ENCODE measurements at places on chromosomes 7 and 10. TPM values are rescaled to one million over a fixed set of nuclear protein-coding genes. Genes with fewer than 3 reads are reported as not detected.

DNA sequence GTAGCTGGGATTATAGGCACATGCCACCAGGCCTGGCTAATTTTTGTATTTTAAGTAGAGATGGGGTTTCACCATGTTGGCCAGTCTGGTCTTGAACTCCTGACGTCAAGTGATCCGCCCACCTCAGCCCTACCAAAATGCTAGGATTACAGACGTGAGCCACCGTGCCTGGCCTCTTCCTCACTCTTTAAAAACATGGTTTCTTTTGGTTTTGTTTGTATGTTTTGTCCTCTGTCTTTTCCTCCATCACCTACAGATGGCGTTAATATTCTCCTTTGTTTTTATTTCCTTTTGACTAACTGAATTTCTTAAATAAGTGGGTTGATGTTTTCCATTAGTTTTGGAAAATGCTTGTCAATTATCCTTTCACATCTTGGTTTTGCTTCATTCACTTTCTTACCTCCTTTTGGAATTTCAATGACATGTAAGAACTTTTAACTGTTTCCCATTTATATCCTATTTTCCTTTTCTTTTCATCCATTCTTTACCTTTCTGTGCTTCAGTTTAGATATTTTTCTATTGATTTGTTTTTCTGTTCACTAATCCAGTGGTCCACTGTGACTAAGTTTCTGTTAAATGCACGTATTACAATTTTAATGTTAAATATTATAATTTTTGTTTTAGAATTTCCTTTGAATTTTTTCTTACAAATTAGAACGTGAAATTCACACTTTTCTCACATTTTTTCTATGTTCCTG lies 104.1 kb downstream of the ZNF467 start:
- DNase-seq: no peak

- no peak for DNase-seq
Measured at GRCh38 chr7:104142147-104142546, 65.7 kb downstream of the ORC5 start.

GRCh38 chr7:101896316-101896715 lies 78.9 kb downstream of the CUX1 start:
- DNase-seq: no peak

NPTX2 gene
- 4.1 TPM for total RNA-seq

ABCB8 gene
- 79.7 TPM for total RNA-seq

Measured in Peyer's patch (tissue), 4 donors.